ENCODE measurements at places on chromosomes 7 and 10. TPM values are rescaled to one million over a fixed set of nuclear protein-coding genes. Genes with fewer than 3 reads are reported as not detected.

DNA sequence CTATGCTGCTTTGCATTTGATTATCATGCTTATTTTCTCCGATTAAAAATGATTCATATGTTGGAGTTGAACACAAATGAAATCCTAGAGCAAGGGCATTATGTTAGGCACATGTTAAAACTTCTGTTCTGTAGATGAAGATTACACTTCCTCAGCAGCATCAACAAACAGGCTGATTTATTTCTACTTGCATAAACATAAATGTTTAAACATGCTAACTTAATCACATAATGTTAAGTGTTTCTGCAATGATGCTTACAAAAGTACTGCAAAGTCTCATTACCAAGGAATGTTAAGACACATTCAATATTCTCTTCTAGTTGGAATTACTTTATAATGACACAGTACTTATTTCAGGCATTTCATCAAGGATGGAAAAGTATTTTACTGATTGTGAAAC lies 770.8 kb downstream of the ANKRD7 start:
- peak; percentile 92 for DNase-seq
- no peak overlapping the region for H3K27ac ChIP-seq
- H3K36me3 ChIP-seq = no peaks in the 10 kb centered on the region
- H3K27me3 ChIP-seq = no peaks in the 10 kb centered on the region
- no peaks in the 10 kb centered on the region for H3K4me1 ChIP-seq

- H3K27ac ChIP-seq = no peak overlapping the region
- H3K36me3 ChIP-seq = no peaks in the 10 kb centered on the region
- H3K4me3 ChIP-seq = no peak overlapping the region
These were observed 116.1 kb upstream of the PARD3 start for GRCh38 chr10:34931216-34931615.

DNA sequence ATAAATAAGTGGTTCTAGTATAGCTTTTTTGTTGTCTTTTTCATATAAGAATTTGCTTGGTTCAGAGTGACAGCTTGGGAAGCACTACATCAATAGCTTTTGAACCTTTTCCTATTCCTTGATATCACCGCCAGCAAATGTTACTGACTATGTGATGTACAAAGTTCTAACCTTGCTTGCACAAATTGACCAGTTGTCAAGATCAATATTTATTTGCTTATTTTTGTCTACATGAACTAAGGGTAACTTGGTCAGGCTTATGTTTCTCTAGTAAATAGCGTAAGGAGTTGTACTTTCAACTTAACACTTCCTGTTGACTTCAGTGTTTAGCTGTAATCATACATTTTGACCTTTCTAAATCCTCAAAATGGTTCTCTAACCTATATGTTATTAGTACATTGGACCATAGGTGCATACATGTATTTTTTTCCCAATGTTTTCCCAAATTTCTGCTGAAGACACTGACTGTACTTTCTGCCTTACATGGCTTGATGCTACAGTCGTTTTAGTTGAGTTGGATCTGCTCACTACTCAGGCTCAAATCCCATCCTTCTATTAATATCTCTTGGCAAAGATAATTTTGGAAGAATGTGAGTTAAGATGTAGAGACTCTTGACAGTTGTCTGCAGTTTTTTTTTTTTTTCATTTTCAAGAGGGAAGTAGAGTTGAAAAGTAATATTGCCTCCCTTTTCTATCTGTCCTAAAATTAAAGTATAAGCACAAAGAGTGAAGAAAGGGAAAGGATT lies 239.1 kb upstream of the KAT6B start:
- H3K36me3 ChIP-seq = no peaks in the 10 kb centered on the region
- no peak overlapping the region for H3K27ac ChIP-seq
- peaks cover 18% of the 10 kb centered on the region for H3K4me1 ChIP-seq

DNA sequence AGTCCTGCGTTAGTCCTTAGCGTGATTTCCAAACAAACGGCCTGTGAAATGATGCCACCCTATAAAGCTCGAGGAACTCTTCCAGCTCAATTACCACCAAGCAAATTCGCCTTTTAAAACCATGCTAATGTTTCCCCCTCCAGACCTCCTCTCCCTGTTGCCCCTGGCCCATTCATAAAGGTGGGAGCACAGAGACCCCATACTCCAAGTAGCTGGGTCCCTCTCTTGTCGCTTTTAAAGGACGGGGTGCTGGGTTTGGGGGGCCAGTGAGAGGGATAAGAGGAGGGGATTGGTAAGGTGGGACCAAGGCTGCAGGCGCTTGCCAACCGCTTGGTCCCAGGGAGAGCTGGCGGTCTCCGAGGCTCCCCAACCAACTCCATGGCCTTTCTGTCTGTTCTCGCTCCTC lies 1.2 kb downstream of the HMX2 start:
- peaks cover 10% of the 10 kb centered on the region for H3K4me1 ChIP-seq
- H3K27ac ChIP-seq = no peak overlapping the region
- H3K36me3 ChIP-seq = no peaks in the 10 kb centered on the region
- H3K4me3 ChIP-seq = no peak overlapping the region
- no peak for DNase-seq
- H3K27me3 ChIP-seq = peaks cover 76% of the 10 kb centered on the region

DNA sequence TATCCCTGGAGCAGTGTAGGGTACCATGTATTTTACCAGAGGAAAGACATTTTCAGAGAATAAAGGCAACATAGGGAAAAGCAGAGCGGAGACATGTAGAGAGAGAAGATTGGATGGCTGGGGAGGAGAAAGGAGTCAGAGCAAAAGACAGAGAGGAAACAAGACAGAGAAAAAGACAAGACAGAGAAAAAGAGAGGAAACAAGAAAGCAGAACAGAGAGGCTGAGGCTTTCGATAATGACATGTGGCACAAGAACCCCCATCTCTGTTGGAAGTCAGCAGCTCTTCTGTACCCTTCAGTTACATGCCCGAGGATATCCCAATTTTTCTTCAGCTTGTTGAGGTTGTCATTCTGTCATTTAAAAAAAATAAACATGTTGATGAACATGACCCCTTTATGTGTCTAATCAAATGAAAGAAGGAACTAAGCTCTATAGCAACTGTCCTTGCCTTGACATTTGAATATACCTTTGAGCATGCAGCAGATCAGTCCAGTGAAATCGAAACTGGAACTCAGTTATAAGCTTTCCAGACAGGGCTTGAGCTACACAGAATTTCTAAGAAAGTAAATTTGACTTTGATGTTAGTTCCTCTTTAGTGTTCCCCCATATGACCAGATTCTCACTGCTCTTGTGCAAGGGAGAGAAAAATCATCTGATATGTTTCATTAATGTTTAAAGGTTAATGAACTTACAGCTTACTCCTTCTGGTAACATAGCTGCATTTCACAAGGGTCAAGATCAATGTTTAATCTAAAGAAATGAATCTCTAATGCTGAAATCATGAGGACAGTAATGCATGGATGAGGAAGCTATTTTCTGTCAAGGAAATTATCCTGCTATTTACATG lies 75.1 kb upstream of the SP4 start:
- no peaks in the 10 kb centered on the region for H3K27me3 ChIP-seq
- no peaks in the 10 kb centered on the region for H3K36me3 ChIP-seq
- H3K4me3 ChIP-seq = no peak overlapping the region
- no peak overlapping the region for H3K27ac ChIP-seq
- H3K4me1 ChIP-seq = no peaks in the 10 kb centered on the region

DNA sequence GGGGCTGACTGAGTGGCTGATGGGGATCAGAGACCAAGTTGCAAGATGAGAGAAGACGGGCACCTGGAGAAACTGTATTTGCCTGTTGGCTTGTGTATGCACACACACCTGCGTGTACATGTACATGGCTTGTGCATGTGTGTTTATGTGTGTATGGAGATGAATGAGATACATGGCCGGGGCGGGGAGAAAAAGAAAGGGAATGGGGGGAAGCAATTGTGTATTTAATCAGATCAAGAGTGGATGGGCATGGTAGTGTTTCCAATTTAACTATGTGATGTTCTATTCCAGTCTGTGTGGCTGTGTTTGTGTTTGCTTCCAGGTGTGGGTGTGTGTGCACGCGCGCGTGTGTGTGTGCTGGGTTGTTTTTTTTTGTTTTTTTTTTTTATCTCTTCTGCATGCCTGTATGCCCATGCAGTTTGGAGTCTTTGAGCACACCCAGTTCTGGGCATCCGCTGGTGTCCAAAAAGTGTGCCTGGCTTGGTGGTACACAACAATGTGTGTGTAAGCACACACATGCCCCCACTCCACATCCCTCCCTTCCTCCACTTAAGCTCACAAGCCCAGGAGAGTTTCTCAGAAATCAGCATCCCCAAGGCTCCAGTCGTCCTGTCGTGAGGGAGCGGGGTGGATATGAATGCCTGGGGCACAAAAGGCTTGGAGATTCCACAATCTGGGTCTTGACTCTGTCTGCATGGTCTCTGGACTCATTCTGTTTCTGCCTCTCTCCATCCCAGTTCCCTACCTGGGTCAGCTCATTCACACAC lies 2.5 kb upstream of the VGF start:
- peaks cover 27% of the 10 kb centered on the region for H3K4me1 ChIP-seq
- peaks cover 77% of the 10 kb centered on the region for H3K27me3 ChIP-seq
- no peak overlapping the region for H3K27ac ChIP-seq
- no peak overlapping the region for H3K4me3 ChIP-seq
- DNase-seq = no peak

GRCh38 chr10:71632896-71633600 lies 86.5 kb downstream of the C10orf105 start:
- no peak overlapping the region for H3K27ac ChIP-seq
- DNase-seq = no peak
- no peaks in the 10 kb centered on the region for H3K36me3 ChIP-seq
- no peaks in the 10 kb centered on the region for H3K4me1 ChIP-seq
- no peaks in the 10 kb centered on the region for H3K27me3 ChIP-seq

GRCh38 chr7:135650831-135651573 lies 11.3 kb upstream of the STMP1 start:
- H3K4me3 ChIP-seq = no peak overlapping the region
- H3K27me3 ChIP-seq = no peaks in the 10 kb centered on the region
- DNase-seq = peak; percentile 20
- H3K36me3 ChIP-seq = peaks cover 10% of the 10 kb centered on the region

DNA sequence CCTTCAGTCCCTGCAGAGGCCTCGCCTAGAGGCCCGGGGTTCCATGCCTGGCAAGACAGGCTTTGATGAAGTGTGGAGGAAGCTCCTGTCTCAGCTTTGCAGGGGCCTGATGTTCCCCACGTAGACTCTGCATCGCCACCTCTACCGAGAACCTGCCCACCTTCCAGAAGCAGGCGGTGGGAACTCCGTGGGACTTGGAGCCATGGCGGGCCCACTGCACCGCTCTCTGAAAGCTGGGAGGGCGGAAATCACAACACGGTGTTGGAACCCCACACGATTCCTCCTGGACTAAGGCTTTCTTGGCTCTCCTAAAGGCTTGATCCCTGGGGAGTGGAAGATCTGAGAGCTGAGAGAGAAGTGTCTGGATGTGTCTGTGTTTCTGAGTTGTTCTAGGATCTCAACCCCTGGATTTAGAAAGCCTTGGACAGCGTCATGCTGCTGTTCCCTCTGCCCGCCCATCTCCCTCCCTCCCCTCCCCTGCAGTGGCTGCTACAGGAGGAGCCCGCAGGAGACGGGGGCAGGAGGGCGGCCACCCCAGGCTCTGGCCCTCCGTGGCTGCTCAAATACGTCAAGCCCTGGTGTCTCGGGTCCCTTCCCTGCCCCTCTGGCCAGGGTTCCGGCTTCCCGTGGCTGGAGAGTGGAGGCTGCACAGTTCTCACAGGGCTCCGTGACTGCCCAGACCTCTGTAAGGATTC lies 79.7 kb downstream of the VIPR2 start:
- DNase-seq = peak; percentile 42
- peaks cover 4% of the 10 kb centered on the region for H3K27me3 ChIP-seq
- H3K36me3 ChIP-seq = no peaks in the 10 kb centered on the region
- H3K4me3 ChIP-seq = no peak overlapping the region
- H3K27ac ChIP-seq = no peak overlapping the region

GRCh38 chr10:59748834-59749233 lies 4.4 kb downstream of the MRLN start:
- H3K36me3 ChIP-seq = no peaks in the 10 kb centered on the region
- H3K27me3 ChIP-seq = no peaks in the 10 kb centered on the region

DNA sequence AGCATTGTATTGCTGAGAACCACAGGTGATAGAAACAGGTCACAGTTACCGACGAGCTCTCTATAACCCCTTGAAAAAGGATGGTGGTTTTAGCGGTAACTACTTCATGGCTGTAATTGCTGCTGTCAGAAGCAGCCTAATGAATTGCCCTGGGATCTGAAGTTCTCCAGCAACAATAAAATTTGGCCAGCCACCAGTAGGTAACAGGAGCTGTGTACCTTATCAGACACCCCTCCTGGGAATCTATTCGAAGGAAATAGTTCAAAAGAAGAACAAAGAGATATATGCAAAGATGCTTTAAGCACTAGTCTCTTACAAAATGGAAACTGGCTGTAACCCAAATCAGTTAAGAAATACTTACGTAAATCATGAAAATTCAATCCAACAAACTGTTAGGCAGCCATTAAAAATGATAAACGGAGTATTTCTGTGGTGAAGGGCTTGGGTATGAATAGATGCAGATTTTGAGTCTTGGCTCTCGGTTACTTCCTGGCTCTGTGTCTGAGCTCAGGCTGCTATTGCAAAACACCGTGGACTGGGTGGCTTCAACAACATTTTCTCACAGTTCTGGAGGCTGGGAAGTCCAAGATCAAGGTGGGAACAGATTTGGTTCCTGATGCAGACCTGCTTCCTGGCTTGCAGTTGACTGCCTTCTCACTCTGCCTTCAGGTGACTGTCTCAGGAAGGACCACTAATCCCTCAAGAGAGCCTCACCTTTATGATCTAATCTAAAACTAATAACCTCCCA lies 1.6 kb downstream of the MSRB2 start:
- peaks cover 12% of the 10 kb centered on the region for H3K36me3 ChIP-seq
- H3K27me3 ChIP-seq = no peaks in the 10 kb centered on the region
- H3K4me1 ChIP-seq = peaks cover 14% of the 10 kb centered on the region
- H3K27ac ChIP-seq = peak overlapping the region; percentile 97

DNA sequence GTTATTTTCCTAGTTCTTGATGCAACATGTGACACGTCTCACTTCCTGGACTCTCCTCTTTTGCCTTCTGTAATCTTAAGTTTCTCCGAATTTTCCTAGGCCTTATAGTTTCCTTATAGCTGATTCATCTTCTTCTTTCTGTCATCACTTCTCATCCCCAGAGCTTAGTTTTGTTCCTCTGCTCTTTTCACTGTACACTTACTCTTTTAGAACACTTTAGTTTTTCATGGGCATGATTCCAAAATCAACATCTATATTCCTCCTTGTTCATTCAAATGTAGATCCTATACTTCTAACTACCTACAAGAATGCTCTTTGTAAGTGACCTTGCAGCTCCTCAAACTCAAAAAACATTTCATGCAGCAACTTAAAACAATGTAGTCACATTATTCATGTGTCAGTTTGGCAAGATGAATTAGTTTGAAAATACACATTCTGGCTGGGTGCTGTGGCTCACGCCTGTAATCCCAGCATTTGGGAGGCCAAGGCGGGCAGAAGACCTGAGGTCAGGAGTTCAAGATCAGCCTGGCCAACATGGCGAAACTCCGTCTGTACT lies 13.1 kb upstream of the SLC26A3 start:
- H3K27ac ChIP-seq = no peak overlapping the region
- H3K4me1 ChIP-seq = no peaks in the 10 kb centered on the region
- DNase-seq = no peak
- no peaks in the 10 kb centered on the region for H3K27me3 ChIP-seq
- no peaks in the 10 kb centered on the region for H3K36me3 ChIP-seq

Gene LRRC4
- 14.6 TPM for total RNA-seq

Gene CPA1
- 12.5 TPM for total RNA-seq

Gene CDC123
- 64.3 TPM for total RNA-seq

Gene CPN1
- not detected for total RNA-seq

Gene PRR15
- 11.4 TPM for total RNA-seq

Gene ZNF786
- total RNA-seq = 5.5 TPM

All from lung (tissue), 17 donors.